ENCODE measurements at places on chromosomes 12 and 14. TPM values are rescaled to one million over a fixed set of nuclear protein-coding genes. Genes with fewer than 3 reads are reported as not detected.
A peak's percentile ranks its signal among the peaks of the same experiment; 100 is the strongest.

Gene SLC5A8
- not detected for total RNA-seq

Gene AQP5
- not detected for total RNA-seq

Gene TTC6
- total RNA-seq: 2.8 TPM

Gene OR4K2
- total RNA-seq: not detected

Gene GPRC5D
- total RNA-seq: not detected

Gene CLEC7A
- total RNA-seq: not detected

Gene IRAK3
- 2.2 TPM for total RNA-seq

Gene LMNTD1
- not detected for total RNA-seq

DNA sequence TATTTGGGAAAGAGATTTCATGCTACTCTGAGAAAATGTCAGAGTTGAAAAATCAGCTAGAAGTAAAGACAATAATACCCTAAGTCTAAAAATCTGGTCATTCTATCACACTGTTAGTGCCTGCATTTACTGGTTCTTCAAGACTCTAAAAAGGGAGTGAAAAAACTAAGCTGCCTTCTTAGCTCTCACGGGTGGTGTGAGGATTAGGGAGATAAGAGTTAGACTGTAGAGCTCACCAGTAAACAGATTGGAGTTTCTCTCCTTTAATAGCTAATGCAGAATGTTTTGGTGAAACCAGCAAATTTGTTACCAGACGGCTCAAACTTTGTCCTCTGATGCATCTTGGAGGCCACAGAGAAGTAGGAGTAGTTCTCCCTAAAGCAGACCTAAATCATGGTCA is 135.0 kb upstream of the OTX2 start:
- H3K4me3 ChIP-seq: no peak overlapping the region
- DNase-seq: no peak
- H3K27ac ChIP-seq: no peak overlapping the region
- peaks cover 7% of the 10 kb centered on the region for H3K27me3 ChIP-seq
- H3K4me1 ChIP-seq: peaks cover 7% of the 10 kb centered on the region
- H3K36me3 ChIP-seq: no peaks in the 10 kb centered on the region

GRCh38 chr12:64044191-64044590 is 177.9 kb downstream of the KICS2 start:
- no peak for DNase-seq
- H3K4me3 ChIP-seq: no peak overlapping the region
- H3K4me1 ChIP-seq: peaks cover 18% of the 10 kb centered on the region
- H3K27me3 ChIP-seq: no peaks in the 10 kb centered on the region

- no peak overlapping the region for H3K27ac ChIP-seq
- peaks cover 62% of the 10 kb centered on the region for H3K27me3 ChIP-seq
- H3K36me3 ChIP-seq: no peaks in the 10 kb centered on the region
- H3K4me3 ChIP-seq: no peak overlapping the region
- no peak for DNase-seq
- peaks cover 18% of the 10 kb centered on the region for H3K4me1 ChIP-seq
Measured at GRCh38 chr12:104682790-104683279, 226.1 kb downstream of the CHST11 start.

DNA sequence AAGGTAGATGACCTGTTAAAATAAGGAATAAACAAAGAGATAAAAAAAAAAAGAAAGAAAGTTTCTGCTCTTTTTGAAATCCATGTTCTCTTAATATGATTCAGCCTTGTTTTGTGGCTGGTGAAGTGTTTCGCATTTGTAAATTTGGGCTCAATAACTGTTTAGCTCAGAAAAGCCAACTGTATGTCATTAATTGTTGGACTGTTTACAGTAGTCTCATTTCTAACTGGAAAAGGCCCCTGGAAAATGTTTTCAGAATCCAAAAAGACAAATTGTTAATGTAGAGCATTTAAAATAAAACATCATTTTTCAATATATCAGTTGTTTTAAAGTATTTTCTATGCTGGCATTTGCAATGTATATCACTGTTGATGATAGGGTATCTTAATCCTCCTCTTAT is 47.4 kb upstream of the DYRK2 start:
- DNase-seq: no peak
- peaks cover under 1% of the 10 kb centered on the region for H3K4me1 ChIP-seq
- H3K4me3 ChIP-seq: no peak overlapping the region

DNA sequence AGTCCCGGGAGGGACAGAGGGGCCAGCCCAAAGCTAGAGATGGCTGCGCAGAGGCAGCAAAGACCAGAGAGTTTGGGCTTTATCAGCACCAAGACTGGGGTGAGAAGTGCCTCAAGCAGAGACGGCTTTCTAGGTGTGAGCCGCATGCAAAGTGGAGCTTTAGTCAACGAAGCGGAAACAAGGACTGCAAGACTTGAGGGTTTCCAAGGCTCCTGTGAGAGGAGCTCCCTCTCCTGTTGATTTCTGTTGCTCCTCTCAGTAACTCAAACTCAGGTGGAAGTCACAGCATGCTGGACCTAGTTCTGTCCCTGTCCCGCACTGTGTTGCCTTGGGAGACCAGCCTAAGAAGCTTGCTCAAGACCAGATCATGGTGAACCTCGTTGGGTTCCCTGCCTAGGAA is 327.8 kb downstream of the MED13L start:
- no peaks in the 10 kb centered on the region for H3K27me3 ChIP-seq
- no peak overlapping the region for H3K27ac ChIP-seq
- H3K36me3 ChIP-seq: peaks cover 24% of the 10 kb centered on the region
- no peak overlapping the region for H3K4me3 ChIP-seq
- no peak for DNase-seq

- DNase-seq: no peak
- no peaks in the 10 kb centered on the region for H3K27me3 ChIP-seq
- H3K4me3 ChIP-seq: no peak overlapping the region
- peak overlapping the region; percentile 50 for H3K27ac ChIP-seq
- H3K36me3 ChIP-seq: peaks cover 10% of the 10 kb centered on the region
Measured at GRCh38 chr12:124365726-124366430, 71.0 kb downstream of the RFLNA start.

DNA sequence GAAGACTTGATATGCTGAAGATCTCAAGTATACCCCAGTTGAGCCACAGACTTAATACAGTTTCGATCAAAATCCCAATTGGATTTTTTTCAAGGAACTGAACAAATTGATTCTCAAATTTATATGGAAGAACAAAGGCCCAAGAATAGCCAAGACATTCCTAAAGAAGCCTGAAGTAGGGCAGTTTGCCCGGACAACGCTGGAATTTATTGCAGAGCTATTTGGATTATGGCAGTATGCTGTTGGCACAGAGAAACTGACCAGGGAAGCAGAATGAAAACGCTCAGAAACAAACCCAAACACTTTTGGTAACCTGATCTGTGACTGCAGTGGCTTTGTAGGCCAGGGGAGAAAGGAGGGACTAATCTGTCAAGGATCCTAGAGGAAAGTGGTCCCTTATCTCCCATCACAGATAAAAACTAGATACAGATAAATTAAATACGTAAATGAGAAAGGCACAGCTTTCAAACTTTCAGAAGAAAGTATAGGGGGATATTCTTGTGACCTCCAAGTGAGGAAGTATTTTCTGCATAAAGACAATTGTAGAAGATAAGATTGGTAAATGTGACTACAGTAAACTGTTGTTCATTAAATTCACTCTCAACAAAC is 35.9 kb upstream of the GSC start:
- H3K4me1 ChIP-seq: peaks cover 8% of the 10 kb centered on the region
- H3K27me3 ChIP-seq: peaks cover 22% of the 10 kb centered on the region
- H3K36me3 ChIP-seq: no peaks in the 10 kb centered on the region
- H3K27ac ChIP-seq: no peak overlapping the region

DNA sequence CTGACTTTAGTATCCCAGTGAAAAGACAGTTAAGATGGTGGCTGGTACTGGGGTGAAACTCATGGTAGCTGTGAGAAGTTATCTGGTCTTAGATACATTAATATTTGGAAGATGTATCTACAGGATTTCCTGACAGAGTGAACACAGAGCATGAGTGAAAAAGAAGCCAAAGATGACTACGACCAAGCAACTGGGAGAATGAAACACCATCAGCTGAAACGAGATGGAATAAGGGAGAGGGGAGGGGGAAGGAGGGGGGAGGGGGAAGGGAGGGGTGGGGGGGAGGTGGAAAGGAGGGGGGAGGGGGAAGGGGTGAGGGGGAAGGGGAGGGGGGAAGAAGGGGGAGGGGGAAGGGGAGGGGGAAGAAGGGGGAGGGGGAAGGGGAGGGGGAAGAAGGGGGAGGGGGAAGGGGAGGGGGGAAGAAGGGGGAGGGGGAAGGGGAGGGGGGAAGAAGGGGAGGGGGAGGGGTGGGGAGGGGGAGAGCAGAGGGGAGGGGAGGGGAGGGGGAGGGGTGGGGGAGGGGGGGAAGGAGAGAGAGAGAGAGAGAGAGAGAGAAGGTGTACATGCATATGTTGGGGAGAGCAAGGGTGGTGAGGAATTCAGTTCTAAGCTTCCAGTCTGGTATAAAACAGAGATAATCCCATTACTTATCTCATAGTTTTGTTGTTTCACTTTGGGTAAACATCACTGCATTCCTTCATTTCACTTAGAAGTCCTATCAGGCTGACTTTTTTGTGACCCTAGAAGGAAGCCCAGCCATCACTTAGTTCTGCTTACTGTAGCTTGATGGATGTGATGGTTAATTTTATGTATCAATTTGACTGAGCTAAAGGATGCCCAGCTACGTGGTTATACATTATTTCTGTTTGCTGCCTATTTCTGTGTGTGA is 73.9 kb downstream of the SPPL3 start:
- H3K4me1 ChIP-seq: peaks cover 52% of the 10 kb centered on the region
- no peak for DNase-seq
- peaks cover 2% of the 10 kb centered on the region for H3K36me3 ChIP-seq
- no peaks in the 10 kb centered on the region for H3K27me3 ChIP-seq
- H3K27ac ChIP-seq: peak overlapping the region; percentile 77

DNA sequence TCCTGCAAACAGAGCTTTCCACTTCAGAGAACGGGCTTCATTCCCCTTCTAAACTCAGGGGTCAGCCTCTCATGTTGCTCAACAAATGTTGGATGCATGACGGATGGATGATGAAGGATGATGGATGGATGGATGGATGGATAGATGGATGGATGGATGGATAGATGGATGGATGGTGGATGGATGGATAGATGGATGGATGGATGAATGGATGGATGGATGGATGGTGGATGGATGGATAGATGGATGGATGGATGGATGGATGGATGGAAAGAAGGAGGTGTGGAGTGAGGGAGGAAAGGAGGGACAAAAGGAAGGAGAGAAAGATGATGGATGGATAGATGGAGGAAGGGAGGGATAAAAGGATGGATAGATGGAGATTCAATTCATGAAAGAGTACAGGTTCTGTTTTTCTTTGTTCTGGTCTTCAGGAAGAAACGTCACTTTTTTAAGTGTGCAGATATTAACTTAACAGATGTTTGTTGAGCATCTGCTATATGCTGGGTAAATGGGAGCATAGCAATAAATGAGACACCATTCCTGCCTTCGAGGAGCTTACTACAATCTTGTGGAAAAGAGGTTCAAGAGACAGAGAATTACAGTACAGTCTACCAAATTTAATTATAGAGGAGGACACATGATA is 41.7 kb upstream of the PRIMA1 start:
- peaks cover 4% of the 10 kb centered on the region for H3K4me1 ChIP-seq
- no peak overlapping the region for H3K4me3 ChIP-seq
- H3K27ac ChIP-seq: no peak overlapping the region
- no peaks in the 10 kb centered on the region for H3K36me3 ChIP-seq

GRCh38 chr12:114275932-114276785 is 129.8 kb downstream of the TBX5 start:
- peaks cover 18% of the 10 kb centered on the region for H3K4me1 ChIP-seq
- no peak overlapping the region for H3K4me3 ChIP-seq
- H3K27ac ChIP-seq: no peak overlapping the region
- peaks cover 6% of the 10 kb centered on the region for H3K27me3 ChIP-seq
- H3K36me3 ChIP-seq: no peaks in the 10 kb centered on the region
- DNase-seq: no peak

DNA sequence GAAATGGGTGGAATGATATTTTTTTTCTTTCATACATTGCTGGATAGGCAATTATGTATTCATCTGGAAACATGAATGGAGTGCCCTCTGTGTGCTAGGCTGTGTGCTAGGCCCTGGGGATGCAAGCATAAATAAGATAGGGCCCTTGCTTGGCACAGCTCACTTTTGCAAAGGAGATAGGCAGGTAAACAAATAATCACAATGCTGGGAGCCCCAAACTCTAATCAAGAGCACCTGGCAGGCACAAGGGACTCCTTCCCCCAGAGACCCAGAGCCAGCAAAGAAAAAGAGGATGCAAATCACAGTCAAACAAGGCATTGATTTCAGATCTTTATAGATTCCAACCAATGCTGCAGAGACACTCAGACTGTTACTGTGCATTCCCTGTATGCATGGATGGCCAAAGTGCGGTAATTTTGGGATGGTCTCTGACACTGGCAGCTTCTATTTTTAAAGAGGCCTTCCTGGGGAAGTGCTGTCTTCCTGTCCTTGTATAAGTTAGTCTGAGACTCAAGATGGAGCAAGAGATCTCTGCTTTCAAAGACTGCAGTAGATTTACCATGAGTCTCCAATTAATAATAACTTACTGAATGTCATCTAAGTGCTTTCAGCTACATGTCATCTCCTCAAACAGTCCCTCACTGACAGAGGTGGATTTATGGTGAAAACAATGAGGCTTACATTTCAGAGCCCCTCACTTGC is 45.1 kb upstream of the CPM start:
- H3K36me3 ChIP-seq: no peaks in the 10 kb centered on the region
- H3K27me3 ChIP-seq: no peaks in the 10 kb centered on the region
- no peak overlapping the region for H3K4me3 ChIP-seq
- H3K27ac ChIP-seq: no peak overlapping the region
- no peak for DNase-seq
- H3K4me1 ChIP-seq: peaks cover 6% of the 10 kb centered on the region

DNA sequence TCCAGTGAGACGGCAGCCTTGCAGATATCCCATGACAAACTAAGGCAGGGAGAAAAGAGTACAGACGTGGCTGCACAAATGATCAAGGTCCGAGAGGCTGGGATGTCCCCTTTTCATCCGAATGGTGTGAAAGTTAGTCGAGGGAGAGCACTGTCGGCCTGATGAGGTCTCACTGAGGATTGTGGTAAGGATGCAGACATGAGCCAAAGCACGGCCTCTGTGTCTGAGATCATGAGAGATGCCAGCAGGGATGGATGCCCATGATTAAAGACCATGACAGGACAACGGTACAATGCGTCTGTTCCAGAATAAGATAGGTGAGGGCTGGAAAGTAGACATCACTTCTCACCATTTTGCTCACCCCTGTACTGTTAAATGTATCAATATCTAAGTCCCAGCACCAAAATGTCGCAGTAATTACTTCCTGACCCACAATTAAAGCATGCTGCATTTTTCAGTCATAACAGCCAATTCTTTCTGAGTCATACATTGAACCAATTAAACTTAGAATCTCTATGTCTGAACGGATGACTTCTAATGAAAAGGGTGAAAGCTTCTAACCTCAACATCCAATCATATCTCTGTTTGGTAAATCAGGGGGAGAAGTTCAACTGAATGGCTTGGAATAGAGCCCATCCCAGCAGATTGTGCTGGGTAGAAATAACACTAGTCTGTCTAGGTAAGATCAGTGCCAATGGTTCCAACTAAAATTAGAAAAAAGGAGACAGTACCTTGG is 249.6 kb upstream of the SOX5 start:
- peaks cover 2% of the 10 kb centered on the region for H3K36me3 ChIP-seq
- no peak overlapping the region for H3K4me3 ChIP-seq
- no peak overlapping the region for H3K27ac ChIP-seq
- DNase-seq: no peak

All from mesothelial cell of epicardium (in vitro differentiated cells).